ENCODE measurements at places on chromosomes 1 and 21. TPM values are rescaled to one million over a fixed set of nuclear protein-coding genes. Genes with fewer than 3 reads are reported as not detected.

The OR2L5 gene
- total RNA-seq: not detected

The RXFP4 gene
- total RNA-seq: not detected

The CELA2B gene
- total RNA-seq: not detected

GRCh38 chr1:67557696-67558448, 127.1 kb upstream of the GADD45A start:
- no peak for DNase-seq

GRCh38 chr1:89532866-89533265, 8.2 kb downstream of the LRRC8B start:
- DNase-seq: no peak

- DNase-seq: no peak
Measured at GRCh38 chr1:20343149-20343937, 52.7 kb downstream of the VWA5B1 start.
